NCI-H1694 treated with DMSO at 0.1 percent for 48 hours (cell line): ENCODE measurements at places on chromosomes 16 and 17.
A peak's percentile ranks its signal among the peaks of the same experiment; 100 is the strongest.

DNA sequence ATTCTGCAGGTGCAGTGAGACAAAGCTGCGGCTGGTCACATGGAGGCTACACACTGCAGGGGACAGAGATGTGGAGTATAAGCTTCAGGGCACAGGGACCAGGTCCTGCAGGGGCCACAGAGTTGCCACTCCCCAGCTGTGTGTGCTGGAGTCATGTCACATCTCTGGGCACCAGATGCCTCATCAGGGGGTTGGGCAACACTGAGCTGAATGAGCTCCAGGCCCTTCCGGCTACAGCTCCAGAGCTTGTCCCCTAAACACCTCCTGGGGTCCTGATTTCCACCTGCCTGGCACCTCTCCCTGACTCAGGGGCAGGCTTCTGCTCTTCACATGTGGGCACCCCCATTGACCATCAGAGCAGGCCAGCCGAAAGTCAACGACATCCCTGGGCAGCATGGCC, 32.5 kb downstream of the SPHK1 start:
- DNase-seq, result no peak

- no peak for DNase-seq
Measured at GRCh38 chr17:12998874-12999273, 19.0 kb downstream of the ELAC2 start.

DNA sequence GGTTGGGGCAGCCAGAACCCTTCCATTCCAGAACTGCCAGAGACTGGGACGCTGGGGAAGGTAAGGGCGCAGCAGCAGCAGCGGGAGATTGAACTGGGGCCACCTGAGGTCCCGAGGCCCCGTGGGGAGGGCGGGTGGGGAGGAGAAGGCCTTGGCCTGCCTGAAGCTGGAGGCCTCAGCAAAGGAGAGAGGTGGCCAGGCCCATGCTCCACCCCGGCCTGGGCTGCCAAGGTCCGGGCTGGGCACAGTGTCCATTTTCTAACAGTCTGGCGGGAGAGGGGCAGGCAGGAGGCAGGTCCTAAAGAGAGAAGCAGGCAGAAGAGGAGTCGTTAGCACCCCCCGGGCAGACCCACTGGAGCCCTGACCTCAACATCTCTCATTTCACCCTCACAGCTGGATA, 1.1 kb upstream of the GDPD3 start:
- no peak for DNase-seq

DNA sequence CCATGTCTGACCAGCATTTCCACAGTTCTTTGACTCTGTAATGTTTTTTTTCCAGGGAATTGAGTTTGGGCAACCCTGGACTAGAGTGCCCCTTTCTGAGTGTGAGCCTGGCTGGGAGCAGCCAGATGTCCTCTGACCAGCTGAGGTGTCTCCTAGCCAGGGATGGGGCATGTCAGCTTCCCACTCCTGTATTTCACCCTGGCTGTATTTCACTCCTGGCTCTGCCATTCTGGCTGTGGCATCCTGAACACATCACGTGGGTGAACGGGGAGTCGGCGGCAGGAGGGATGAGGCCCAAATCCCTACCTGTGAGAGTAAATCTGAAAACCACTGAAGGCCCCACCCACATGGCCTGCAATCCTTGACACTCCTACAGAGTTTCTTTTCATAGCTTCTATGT, 31.3 kb downstream of the KDM8 start:
- no peak for DNase-seq

DNA sequence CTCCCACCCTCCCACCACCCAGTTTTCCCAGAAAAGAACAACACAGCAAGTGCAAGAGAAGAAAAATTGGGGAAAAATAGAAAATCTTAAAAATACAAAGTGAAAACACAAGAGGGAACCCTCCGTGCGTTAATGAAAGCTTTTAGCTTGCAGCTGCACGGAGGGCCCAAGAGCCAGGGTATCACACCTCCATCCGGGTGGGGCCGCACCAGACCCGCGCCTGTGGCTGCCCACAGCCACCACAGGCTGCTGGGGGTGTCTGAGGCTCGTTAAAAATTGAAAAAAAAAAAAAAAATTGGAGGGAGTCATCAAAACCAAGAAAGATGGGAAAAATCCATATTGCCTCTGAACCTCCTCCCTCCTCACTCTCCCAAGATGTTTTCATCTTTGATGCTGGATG, 18.6 kb downstream of the ENGASE start:
- no peak for DNase-seq

DNA sequence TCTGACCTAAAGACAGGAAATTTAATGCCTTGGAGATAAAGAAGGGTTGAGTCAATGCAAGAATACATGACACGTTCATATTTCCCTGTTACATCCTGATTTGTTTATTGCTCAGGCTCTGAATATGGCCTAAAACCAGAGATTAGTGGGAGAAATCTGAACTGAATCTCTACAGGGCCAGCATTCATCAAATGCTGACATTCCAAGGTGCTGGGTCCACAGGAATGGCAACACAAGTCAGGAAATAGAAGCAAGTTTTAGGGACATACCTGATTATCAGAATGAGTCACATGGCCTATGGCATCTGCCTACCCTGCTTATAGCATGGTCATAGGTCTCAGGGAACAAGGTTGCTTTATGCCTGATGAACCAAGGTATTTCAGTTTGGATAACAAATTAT, 117.4 kb upstream of the CES5A start:
- DNase-seq, result no peak

DNA sequence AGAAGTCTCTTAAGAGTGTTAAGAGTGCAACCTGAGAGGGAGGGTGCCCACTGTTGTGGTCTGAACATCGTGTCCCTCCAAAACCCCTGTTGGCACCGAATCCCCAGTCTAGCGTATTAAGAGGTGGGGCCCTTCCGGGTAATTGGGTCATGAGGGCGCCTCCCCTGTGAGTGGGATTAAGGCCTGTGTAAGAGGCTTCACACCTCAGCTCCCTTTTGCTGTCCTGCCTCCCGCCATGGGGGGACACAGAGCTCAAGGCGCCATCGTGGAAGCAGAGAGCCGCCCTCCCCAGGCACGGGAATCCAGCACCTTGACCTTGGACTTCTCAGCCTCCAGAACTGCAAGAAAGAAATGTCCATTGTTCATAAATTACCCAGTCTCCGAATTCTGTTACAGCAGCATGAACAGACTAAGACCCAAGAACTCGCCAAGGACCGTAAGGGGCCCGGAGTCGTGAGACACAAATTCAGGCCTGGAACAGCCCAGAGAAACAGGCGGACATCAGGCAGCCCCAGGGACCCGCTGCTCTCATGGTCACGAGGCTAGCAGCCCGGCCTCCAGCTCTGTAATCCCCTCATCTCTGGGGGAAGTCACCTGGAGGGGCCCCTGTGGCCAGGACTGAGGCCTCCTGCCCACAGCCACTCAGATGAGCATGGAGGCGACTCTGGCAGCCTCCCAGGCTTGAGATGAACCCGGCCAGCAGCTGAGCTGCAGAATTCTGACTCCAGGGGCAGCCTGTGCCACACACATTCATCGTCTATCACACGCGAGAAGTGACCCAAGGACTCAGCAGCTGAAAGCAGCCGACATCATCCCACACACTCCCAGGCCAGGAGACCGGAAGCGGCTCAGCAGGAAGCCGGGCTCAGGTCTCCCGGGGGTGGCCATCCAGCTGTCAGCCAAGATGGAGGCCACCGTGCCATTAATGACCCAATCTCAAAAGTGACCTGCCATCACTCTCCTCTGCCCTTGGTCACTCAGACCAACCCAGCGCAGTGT, 12.8 kb upstream of the CHMP6 start:
- DNase-seq, result no peak

DNA sequence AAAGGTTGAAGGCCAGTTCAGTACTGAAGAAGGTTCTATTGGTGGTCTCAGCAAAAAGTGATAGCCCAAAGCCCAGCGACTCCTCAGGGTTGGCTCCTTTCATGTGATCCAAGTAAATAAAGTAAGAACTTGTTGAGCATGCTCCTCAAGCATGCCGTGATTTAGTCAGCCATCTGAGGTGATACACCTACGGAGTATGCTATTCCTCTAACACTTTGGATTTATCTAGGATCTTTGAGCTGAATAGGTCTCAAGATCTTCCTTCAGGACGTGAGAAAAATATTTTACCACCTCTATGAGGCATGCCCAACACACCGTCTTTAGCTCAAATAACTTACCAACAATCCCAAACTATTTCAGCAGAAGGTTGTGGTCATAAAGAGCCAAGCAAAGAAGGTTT, 153.3 kb upstream of the CORO6 start:
- DNase-seq, result no peak

GRCh38 chr17:62827746-62828485, 19.8 kb upstream of the MARCHF10 start:
- peak; percentile 40 for DNase-seq

- DNase-seq, result no peak
Measured at GRCh38 chr16:81668243-81669097, 110.6 kb upstream of the PLCG2 start.

GRCh38 chr17:40453881-40454612, 10.8 kb downstream of the IGFBP4 start:
- no peak for DNase-seq
